ENCODE measurements at places on chromosomes 2 and 18.

DNA sequence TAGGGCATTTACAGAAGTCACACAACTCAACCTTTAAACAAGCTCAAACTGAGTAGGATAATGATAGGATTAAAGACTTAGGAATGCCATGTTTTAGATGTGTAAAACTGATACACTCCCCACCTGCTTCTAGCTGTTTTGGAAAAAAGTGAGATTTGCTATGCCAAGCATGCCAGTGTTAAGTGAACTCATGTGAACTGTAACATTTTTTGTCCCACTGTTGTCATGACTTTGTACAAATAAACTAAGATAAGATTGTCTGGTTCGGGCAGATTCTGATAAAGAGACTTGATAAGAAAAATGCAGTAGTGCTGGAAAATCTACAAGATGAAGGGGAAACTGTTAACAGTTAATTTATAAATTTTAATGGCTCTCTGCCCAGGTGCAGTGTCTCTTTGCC is 66.5 kb downstream of the GLS start:
- no peak for DNase-seq

GRCh38 chr2:74860521-74860920 is 26.6 kb downstream of the HK2 start:
- no peak for DNase-seq

GRCh38 chr2:204779771-204780170 is 234.5 kb downstream of the PARD3B start:
- DNase-seq: no peak

GRCh38 chr2:191176305-191176704 is 25.5 kb upstream of the STAT4 start:
- DNase-seq: no peak
